ENCODE measurements at places on chromosomes 2 and 18.

- no peak for DNase-seq
Observed at GRCh38 chr2:227238238-227239237, 74.1 kb downstream of the COL4A3 start.

DNA sequence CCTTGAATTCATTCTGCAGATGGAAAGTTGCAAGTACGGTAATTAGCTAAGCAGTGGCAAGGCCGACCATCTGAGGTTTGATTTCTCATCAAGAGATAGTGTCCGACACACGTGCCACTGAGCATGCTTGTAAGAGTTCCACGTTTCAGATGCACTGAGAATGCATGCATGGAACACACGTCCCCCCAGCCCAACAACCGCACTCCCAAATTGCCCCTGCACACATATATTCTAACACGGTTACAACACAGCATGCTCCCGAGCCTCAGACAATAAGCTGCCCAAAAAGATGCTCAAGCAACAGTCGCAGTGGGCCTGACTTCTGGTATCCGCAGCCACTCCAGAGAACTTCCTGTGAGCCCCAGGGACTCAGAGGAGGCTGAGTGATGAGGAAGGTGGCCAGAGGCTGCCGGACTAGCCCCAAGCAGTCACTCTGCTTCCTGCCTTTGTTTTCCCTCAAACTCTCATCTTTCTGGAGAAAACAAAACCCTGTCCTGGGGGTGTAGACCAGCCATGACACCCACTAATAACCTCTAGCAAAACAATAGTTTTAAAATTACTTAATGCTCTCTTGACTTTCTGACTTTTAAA lies 204.0 kb downstream of the TGIF1 start:
- no peak for DNase-seq

DNA sequence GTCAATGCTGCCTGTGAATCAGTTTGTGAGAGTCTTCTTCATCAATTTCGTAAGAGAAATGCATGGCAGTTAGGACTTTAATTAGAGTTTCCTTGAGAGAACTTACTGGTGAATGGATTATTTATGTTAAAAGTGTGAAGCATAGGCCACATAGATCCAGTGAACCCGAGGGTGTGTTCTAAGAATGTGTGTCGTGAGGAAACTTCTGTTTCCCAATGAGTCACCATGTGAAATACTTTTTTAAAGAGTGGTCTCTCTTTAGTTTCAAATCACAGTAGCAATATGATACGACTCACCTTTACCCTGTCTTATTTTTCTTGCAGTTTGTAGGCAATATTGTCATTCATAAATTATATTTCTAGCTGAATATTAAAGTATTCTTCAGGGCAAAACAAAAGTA lies 18.5 kb downstream of the THSD7B start:
- DNase-seq = no peak

DNA sequence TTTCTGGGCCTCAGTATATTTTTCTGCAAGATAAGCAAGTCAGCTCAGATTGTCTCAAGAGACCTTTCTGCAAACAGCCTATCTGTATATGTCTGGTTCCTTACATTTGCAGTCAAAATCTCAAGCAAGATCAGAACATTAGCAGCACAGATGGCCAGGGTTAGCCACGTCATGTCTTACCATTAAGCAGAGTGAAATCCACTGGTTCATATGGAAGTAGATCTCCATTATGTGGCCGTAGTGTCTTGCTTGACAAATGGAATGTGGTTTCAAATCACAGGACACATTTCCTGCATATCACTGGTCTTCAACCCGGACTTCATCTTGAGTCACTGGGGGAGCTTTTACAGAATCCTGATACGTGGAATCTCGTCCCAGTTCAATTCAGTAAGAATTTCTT lies 500.2 kb downstream of the FBXO15 start:
- DNase-seq = no peak

GRCh38 chr2:46382331-46383112 lies 85.3 kb downstream of the EPAS1 start:
- DNase-seq = no peak

- no peak for DNase-seq
Observed at GRCh38 chr18:75502286-75502685, 74.8 kb upstream of the SMIM21 start.

GRCh38 chr2:147800316-147800715 lies 44.5 kb upstream of the ACVR2A start:
- no peak for DNase-seq

DNA sequence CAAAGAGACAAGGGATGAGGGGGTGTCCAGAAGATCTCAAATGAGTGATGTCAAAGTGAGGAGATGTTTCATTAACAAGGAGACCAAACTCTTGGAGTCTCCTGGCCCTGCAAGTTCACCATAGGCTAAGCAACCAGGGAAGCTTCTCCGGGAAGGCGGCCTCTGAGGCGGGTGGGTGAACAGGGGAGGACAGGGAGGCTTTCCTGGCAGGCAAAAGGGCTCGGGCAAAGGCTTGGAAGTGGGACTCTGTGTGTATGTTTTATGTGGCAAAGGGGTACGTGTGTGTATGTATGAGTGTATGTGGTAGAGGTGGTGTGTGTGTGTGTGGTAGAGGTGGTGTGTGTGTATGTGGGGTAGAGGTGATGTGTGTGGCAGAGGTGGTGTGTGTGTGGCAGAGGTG lies 163.9 kb downstream of the DYSF start:
- DNase-seq = no peak
